ENCODE measurements at places on chromosomes 5 and 9.

DNA sequence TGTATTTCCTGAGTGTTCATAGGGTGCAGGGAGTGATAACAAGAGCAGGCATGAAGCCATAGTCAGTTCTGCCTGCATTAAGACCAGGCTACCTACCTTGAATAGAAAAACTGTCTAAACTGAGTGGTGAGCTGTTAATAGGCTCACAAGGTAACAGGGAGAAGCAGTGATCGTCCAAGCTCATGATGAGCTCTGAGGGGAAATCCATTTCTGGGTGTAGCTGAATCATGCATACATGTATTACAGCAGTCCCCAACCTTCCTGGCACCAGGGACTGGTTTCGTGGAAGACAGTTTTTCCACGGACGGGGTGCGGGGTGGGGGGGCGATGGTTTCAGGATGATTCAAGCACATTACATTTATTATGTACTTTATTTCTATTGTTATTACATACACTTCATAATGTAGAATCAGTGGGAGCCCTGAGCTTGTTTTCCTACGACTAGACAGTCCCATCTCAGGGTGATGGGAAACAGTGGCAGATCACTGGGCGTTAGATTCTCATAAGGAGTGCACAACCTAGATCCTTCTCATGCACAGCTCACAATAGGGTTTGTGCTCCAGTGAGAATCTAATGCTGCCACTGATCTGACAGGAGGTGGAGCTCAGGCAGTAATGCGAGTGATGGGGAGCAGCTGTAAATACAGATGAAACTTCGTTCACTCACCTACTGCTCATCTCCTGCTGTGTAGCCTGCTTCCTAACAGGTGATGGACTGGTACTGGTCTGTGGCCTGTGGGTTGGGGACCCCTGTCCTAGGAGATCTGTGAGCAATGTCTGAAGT, 100.0 kb upstream of the IL6ST start:
- H3K27ac ChIP-seq, result no peak overlapping the region
- H3K36me3 ChIP-seq, result no peaks in the 10 kb centered on the region
- DNase-seq, result no peak
- no peak overlapping the region for H3K4me3 ChIP-seq
- H3K27me3 ChIP-seq, result no peaks in the 10 kb centered on the region

GRCh38 chr9:100217536-100217935, 118.5 kb downstream of the INVS start:
- DNase-seq, result no peak
- no peak overlapping the region for H3K27ac ChIP-seq
- H3K27me3 ChIP-seq, result no peaks in the 10 kb centered on the region
- H3K4me1 ChIP-seq, result no peaks in the 10 kb centered on the region
- H3K4me3 ChIP-seq, result no peak overlapping the region
- H3K36me3 ChIP-seq, result 0 out of 2 replicates have a peak, but pooled peaks cover 8% of the 10 kb centered on the region

DNA sequence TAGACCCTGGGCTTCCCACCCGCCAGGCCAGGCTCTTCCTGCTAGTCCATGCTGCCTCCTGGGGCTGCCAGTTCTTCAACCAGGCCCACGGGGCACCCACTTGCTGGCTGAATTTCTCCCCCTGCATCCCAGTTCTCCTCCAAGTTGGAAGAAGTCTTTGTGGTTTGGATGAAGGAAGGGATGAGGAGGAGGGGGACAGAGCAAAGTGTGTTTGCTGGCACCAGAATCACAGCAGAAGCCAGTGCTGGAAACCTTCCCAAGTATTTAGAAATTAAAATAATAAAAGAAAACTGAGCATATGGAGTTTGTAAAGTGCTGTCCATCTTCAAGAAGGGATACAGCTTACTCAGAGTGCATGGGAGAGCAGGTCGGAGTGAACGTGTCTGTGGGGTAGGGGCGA, 19.4 kb upstream of the UNC5A start:
- no peak for DNase-seq
- H3K27ac ChIP-seq, result no peak overlapping the region
- H3K36me3 ChIP-seq, result no peaks in the 10 kb centered on the region
- no peak overlapping the region for H3K4me3 ChIP-seq

DNA sequence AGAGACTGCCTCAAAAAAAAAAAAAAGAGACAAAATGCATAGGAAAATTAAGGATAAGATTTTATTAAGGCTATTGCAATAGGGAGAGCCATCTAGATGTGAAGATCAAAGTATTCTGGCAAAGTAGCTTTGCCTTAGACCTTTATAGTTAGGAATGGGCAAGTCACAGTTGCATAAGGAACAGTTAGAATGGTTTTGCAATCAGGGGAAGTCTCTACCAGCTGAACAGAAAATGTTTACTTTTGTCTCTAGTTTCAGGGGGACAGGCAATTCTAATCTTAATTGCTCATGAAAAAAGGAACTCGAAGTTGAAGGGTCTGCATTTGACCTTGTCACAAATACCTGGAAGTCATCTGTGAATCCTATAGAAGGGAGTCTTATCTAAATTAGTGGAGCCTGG, 13.1 kb upstream of the ATP6V1G1 start:
- DNase-seq, result no peak
- no peak overlapping the region for H3K27ac ChIP-seq
- H3K36me3 ChIP-seq, result no peaks in the 10 kb centered on the region
- H3K4me1 ChIP-seq, result no peaks in the 10 kb centered on the region
- peaks cover 3% of the 10 kb centered on the region for H3K27me3 ChIP-seq
- no peak overlapping the region for H3K4me3 ChIP-seq

DNA sequence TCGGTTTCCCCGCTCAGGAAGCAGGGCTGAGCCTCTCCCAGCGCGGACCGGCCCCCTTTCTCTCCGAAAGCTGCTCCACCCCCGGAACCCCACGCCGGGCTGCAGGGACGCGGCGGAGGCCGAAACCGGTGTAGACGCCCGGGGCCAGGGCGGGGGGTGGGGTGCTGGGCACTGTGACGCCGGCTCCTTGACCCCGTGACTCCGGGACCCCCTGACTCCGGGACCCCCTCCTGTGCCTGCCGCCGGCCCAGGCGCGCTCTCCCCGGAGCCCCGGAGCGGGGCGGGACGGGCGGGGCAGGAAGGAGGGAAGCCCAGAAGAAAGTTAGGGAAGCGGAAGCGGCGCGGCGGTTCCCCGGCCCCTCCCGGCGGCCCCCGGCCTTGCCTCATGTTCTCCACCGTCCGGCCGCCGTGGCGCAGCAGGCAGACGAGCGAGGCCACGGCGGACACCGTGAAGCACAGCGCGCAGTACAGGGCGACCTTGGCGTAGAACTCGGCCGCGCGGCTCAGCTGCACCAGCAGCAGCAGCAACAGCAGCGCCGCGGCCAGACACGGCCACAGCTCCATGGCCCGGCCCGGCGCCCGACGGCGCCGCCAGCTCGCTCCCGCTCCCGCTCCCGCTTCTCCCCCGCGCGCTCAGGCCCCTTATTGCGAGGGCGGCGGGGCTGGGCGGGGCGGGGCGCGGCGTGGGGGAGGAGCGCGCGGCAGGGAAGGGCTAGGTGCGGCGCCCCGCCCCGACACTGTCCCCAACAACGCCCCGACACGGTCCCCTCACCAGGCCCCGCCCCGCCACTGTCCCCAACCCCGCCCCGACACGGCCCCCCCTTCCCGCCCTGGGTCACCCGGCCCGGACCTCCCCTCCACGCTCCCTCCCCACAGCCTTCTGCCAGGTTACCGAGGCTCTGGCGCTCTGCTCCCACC, at the start of gene AGPAT2:
Gene AGPAT2, minus strand, starts transcription at position 664 of the 918 bp plus-strand sequence. Its CDS starts 100 bp downstream, at position 564.
- H3K36me3 ChIP-seq, result no peaks in the 10 kb centered on the region
- peak within 1 kb of the TSS; percentile 66 for H3K4me3 ChIP-seq
- peaks cover 21% of the 10 kb centered on the region for H3K4me1 ChIP-seq
- peak; percentile 66 for DNase-seq
- peak within 1 kb of the TSS; percentile 72 for H3K27ac ChIP-seq

- no peak for DNase-seq
- H3K4me3 ChIP-seq, result no peak overlapping the region
- no peaks in the 10 kb centered on the region for H3K27me3 ChIP-seq
- H3K36me3 ChIP-seq, result no peaks in the 10 kb centered on the region
Observed at GRCh38 chr5:174827558-174827957, 103.2 kb downstream of the MSX2 start.

DNA sequence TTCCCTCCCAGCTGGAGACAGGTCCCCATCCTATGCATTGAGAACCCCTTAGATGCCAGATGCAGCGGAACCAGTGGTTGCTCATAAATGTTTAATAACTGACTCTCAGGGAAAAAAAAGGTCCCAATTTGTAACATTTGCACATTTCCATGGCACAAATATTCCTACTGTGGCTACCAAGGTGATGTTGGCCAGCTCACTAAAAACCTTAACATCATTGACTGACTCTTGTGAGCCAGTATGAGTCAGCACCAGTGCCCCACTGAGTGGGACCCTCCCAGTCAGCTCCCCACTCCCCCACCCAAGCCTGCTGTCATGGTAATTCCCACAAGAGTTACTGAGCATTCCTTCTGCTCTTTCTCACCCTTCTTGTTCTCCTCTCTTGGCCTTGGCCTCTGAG, 26.9 kb upstream of the FGD3 start:
- DNase-seq, result no peak
- no peak overlapping the region for H3K27ac ChIP-seq
- H3K4me1 ChIP-seq, result no peaks in the 10 kb centered on the region
- H3K4me3 ChIP-seq, result no peak overlapping the region
- H3K27me3 ChIP-seq, result no peaks in the 10 kb centered on the region

- no peaks in the 10 kb centered on the region for H3K4me1 ChIP-seq
- no peak overlapping the region for H3K27ac ChIP-seq
- no peaks in the 10 kb centered on the region for H3K36me3 ChIP-seq
- no peak for DNase-seq
Observed at GRCh38 chr9:28981711-28982110, 1408.4 kb upstream of the C9orf72 start.

GRCh38 chr5:151937851-151938250, 13.2 kb upstream of the GLRA1 start:
- H3K27ac ChIP-seq, result no peak overlapping the region
- H3K27me3 ChIP-seq, result no peaks in the 10 kb centered on the region
- H3K4me1 ChIP-seq, result no peaks in the 10 kb centered on the region

GRCh38 chr5:167507463-167508233, 783.8 kb upstream of the WWC1 start:
- no peak overlapping the region for H3K27ac ChIP-seq
- H3K4me1 ChIP-seq, result no peaks in the 10 kb centered on the region
- H3K4me3 ChIP-seq, result no peak overlapping the region
- H3K27me3 ChIP-seq, result no peaks in the 10 kb centered on the region
- no peak for DNase-seq

DNA sequence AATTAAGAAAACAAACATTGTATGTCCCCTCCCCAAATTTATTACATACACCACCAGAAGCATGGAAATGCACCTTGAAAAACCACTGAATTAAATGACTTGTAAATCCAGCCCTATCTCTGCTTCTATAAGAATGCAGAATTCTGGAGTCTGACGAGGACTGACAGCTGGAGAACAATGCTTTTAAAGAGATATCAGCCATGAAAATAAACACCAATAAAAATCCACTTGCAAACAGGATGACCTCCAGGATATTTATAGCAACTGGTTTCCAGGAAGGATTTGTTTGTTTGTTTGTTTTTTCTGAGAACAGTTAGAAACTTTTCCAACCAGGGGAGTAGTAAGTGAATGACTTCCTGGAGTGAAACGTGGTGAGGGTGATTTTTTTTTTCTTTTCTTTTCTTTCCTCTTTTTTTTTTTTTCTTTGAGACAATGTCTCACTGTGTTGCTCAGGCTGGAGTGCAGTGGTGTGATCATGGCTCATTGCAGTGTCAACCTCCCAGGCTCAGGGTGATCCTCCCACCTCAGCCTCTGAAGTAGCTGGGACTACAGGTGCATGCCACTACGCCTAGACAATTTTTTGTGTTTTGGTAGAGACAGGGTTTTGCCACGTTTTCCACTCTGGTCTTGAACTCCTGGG, 38.7 kb upstream of the SLC36A1 start:
- H3K27me3 ChIP-seq, result peaks cover 10% of the 10 kb centered on the region
- no peaks in the 10 kb centered on the region for H3K4me1 ChIP-seq

DNA sequence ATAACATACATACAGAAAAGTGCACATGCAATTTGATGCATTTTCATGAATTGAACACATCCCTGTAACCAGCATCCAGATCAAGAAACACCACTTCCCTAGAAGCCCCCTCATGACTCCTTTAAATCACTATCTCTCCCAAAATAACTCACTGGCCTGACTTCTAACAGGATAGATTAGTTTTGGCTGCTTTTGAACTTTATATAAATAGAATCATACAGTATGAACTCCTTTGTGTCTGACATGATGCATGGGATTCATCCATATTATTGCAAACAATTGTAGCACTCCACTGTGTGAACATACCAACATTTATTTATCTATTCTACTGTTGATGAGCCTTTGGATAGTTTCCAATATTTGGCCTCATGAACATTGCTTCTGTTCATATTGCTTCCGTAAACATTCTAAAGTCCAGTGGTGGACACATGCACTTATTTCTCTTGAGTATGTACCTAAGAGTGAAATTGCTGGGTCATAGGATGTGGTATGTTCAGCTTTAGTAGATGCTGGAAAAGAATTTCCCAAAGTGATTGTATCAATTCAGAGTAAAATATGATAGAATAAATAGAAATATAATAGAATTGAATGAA, 148.7 kb upstream of the GDNF start:
- DNase-seq, result no peak
- H3K4me1 ChIP-seq, result no peaks in the 10 kb centered on the region
- no peak overlapping the region for H3K27ac ChIP-seq
- H3K4me3 ChIP-seq, result no peak overlapping the region
- H3K27me3 ChIP-seq, result peaks cover 9% of the 10 kb centered on the region

DNA sequence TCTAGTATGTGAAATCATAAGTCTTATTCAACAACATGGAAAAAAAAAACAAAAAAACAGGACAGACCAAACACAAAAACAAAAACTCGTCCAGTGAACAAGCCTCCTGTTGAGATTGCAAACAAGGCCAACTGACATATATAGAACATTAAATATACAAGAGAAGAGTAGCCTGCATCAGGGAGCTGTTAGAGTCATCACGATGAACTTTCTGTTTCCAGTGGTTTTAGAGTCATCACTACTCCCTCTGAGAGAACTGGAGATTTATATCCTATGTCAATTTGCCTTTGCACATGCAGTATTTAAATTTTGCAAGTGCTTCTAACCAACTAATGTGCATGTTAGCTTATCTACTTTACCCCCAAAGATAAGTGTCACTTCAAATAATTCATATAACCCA, 9.9 kb downstream of the SNCAIP start:
- no peak overlapping the region for H3K4me3 ChIP-seq
- no peaks in the 10 kb centered on the region for H3K27me3 ChIP-seq
- DNase-seq, result no peak
- no peak overlapping the region for H3K27ac ChIP-seq
- H3K36me3 ChIP-seq, result no peaks in the 10 kb centered on the region

GRCh38 chr5:86029308-86029707, 588.4 kb upstream of the COX7C start:
- no peaks in the 10 kb centered on the region for H3K36me3 ChIP-seq
- H3K4me1 ChIP-seq, result no peaks in the 10 kb centered on the region
- no peak overlapping the region for H3K4me3 ChIP-seq
- no peak overlapping the region for H3K27ac ChIP-seq

GRCh38 chr5:107483231-107484024, 187.3 kb downstream of the EFNA5 start:
- no peaks in the 10 kb centered on the region for H3K36me3 ChIP-seq
- H3K4me3 ChIP-seq, result no peak overlapping the region
- no peak for DNase-seq
- no peak overlapping the region for H3K27ac ChIP-seq
- peaks cover 21% of the 10 kb centered on the region for H3K4me1 ChIP-seq

Data from DND-41 (cell line).